ENCODE measurements at places on chromosomes 16 and 17.
A peak's percentile ranks its signal among the peaks of the same experiment; 100 is the strongest.

DNA sequence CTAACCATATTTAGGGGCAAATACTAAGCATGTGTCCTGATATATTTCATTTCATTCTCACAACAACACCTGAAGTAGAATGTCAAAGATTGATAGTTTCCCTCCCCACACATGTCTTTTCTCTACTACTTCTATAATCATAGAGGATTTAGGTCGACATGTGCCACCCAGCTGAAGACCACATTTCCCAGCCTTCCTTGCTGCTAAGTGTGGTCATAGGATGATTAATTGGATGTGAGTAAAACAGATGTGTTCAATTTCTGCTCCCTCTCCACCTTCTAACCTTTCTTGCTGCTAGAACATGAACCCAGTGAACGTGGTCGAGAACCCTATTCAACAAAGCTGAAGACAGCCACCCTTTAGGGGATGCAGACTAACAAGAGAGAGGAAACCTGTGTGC is 18.8 kb upstream of the HLF start:
- H3K27me3 ChIP-seq = peaks cover 11% of the 10 kb centered on the region
- H3K4me1 ChIP-seq = no peaks in the 10 kb centered on the region
- no peak overlapping the region for H3K4me3 ChIP-seq

DNA sequence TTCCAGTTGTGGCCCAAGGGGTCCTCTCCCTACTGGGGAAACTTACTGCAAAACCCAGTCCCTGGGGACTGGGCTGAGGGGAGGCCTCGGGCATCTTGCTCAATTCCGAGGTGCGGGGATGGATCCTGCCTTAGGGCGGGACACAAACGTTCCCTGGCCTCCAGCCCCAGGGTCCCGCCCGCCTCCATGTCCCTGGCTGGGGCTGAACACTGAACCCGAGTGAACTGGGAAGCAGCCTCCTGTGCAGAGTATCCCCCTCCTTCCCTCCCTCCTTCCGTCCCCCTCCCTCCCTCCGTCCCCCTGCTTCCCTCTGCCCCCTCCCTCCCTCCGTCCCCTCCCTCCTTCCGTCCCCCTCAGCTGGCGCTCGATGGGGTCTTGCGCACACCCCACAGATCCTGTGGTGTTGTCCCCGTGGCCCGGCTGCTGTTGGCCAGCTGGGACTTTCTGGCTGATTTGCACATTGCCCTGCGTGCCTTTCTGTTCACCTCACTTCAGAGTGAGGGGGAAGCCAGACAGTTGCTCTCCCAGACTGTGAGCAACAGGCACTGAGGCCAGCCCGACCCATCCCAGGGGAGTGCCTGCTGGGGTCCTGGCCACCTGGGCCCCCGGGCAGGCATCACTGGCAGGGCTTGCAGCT is 5.5 kb downstream of the TRAF7 start:
- peaks cover 17% of the 10 kb centered on the region for H3K4me1 ChIP-seq
- H3K27me3 ChIP-seq = no peaks in the 10 kb centered on the region
- no peak overlapping the region for H3K27ac ChIP-seq
- no peak overlapping the region for H3K4me3 ChIP-seq
- DNase-seq = no peak

DNA sequence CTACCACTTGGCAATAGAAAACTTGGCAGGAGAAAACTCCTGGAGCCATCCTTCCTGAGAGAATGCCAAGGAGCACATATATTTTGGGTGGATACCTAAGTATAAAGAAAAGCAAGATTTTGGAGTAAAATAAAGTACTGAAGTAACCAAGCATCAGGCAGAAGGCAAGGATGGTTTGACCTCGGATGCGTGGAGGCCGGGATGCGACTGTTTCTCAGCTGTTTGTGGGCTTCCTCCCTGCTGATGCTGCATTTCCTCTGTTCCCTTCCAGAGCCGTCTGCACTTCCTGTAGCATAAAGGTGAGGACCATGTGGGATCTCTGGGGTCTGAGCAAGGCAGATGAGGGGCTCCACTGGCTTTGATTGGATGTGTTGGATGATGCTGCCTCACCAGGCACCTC is 5.5 kb upstream of the TCF25 start:
- H3K36me3 ChIP-seq = peaks cover 17% of the 10 kb centered on the region
- peaks cover 2% of the 10 kb centered on the region for H3K27me3 ChIP-seq
- H3K4me1 ChIP-seq = peaks cover 25% of the 10 kb centered on the region
- no peak overlapping the region for H3K4me3 ChIP-seq

DNA sequence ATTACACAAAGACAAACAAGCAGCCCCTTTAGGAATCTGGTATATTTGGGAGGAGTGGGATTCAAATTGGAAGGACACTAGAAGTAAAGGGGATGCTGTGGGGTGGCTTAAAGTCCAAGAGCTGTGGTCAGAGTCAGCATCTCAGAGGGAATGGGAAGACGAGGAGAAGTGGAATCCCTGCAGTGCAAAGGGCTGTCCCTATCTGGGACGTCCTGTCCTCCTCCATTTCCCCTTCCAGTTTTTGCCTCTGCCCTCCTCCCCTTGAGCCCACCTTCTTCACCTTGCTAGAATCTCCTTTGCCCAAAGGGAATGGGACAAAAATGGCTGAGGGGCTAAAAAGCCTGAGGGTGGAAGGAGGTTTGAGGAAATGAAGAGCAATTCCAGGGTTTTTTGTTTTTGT is 4.2 kb upstream of the PLXDC1 start:
- peaks cover 27% of the 10 kb centered on the region for H3K4me1 ChIP-seq
- no peak overlapping the region for H3K4me3 ChIP-seq
- H3K27ac ChIP-seq = no peak overlapping the region
- no peak for DNase-seq

DNA sequence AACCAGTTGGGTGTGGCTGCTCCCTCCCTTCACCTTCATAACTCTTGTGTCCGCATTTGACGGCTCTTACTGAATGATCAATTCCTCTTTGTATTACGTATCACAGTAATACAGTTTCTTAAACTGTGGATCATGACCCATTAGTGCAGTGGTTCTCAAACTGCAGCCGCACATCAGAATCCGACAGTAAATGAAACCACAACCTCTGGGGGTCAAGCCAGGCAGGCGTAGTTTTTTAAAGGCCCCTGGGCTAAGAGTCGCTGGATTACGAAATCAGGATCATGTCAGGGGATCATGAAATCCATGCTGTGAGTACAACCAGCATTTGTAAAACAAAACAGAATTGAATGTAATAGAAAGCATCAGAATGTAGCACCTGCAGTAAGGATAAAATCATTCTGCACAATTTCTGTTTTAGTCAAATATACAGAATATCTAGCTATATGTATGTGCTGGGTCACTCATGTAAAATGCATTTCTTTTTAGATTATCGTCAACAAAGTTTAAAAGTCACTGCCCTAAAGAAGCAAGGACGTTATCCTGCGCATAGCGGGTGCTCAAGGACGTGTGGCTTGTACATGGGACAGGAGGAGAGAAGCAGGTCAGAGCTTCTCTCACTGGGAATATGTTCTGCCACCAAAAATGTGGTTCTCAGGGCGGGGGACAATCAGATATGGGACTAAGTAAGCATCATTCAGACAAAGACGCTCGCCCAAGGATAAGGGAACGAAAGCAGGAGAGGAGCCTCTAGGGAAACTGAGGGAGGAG is 113.1 kb downstream of the ZFHX3 start:
- H3K36me3 ChIP-seq = peaks cover 17% of the 10 kb centered on the region
- H3K4me3 ChIP-seq = no peak overlapping the region
- no peak overlapping the region for H3K27ac ChIP-seq
- peaks cover 83% of the 10 kb centered on the region for H3K4me1 ChIP-seq
- no peak for DNase-seq
- no peaks in the 10 kb centered on the region for H3K27me3 ChIP-seq

DNA sequence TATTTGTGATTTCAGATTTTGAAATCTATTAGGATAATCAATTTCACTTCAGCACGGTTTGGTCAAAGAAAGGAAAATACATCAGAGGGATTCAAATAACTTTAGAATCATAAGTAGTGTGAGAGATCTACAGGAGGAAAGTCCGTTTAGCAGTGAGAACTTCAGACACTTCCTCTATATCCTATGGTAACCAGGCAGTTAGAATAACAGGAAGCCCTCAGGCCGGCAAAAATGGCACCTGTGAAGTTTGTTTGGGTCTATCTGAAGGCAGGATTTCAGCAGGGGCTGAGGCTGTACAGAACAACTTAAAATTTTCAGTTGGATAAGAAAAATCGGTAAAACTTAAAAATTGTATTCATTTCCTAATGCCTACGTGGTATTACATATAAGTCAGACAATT is 24.9 kb downstream of the KCNJ16 start:
- no peak for DNase-seq
- H3K27ac ChIP-seq = no peak overlapping the region

DNA sequence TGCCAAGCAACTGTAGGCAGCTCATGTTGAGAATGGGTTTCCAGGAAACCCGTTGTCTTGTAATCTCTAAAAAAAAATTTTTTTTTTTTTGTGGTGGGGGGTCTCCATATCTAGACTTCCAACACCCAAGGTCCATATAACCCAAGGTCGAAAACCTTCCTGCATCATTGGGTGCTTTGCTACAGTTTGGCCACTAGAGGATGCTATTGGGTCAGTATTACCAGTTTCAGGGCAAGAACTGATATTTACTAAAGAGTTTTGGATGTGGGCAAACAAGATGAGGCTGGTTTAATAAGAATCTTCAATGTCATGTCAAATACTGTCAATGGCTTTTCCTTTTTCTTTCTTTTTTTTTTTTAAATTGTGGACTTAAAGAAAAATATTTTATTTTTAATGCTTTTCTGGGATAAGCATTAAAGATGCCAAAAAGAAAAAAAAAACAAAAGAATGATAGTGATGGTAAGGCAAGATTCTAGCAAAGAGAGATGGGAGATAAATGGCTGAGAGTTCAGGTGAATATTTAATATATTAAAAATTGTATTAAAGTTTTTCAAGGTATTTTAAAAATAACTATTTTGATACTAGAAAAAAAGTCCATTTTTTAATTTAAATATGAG is 62.2 kb downstream of the DHRS7C start:
- no peak overlapping the region for H3K4me3 ChIP-seq
- H3K27ac ChIP-seq = no peak overlapping the region
- H3K4me1 ChIP-seq = peaks cover 5% of the 10 kb centered on the region
- H3K27me3 ChIP-seq = peaks cover 25% of the 10 kb centered on the region

DNA sequence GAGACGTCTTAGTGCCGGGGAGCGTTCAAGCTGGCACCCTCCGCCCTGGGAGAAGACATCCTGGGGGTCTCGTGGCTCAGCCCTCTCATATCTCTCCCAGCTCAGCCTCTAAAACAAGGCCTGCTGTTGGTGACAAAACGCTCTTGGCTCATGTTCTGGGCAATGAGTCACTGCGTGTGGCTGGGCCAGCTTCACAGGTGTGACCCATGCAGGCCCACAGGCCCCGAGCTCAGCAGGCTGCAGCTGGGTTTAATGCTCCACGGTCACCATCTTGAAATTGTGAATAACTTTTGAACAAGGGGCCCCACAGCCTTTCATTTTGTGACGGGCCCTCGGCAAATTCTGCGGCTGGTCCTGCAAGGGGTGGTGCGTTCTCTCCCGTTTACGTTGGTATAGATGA is 22.4 kb downstream of the GAA start:
- H3K27ac ChIP-seq = no peak overlapping the region
- no peak for DNase-seq
- H3K4me1 ChIP-seq = peaks cover 7% of the 10 kb centered on the region
- peaks cover 3% of the 10 kb centered on the region for H3K27me3 ChIP-seq
- H3K36me3 ChIP-seq = no peaks in the 10 kb centered on the region
- no peak overlapping the region for H3K4me3 ChIP-seq

GRCh38 chr16:8853611-8854010 is 15.2 kb downstream of the CARHSP1 start:
- no peak overlapping the region for H3K4me3 ChIP-seq
- H3K27ac ChIP-seq = peak overlapping the region; percentile 26
- H3K4me1 ChIP-seq = peaks cover 43% of the 10 kb centered on the region
- DNase-seq = no peak
- peaks cover 25% of the 10 kb centered on the region for H3K27me3 ChIP-seq
- peaks cover 48% of the 10 kb centered on the region for H3K36me3 ChIP-seq

- peaks cover 14% of the 10 kb centered on the region for H3K27me3 ChIP-seq
- no peak for DNase-seq
- H3K36me3 ChIP-seq = no peaks in the 10 kb centered on the region
- no peak overlapping the region for H3K4me3 ChIP-seq
Measured at GRCh38 chr16:84260766-84261554, 21.1 kb upstream of the KCNG4 start.

- no peak overlapping the region for H3K4me3 ChIP-seq
- H3K4me1 ChIP-seq = peaks cover 11% of the 10 kb centered on the region
- DNase-seq = no peak
- H3K27ac ChIP-seq = no peak overlapping the region
- H3K27me3 ChIP-seq = peaks cover 6% of the 10 kb centered on the region
- peaks cover 15% of the 10 kb centered on the region for H3K36me3 ChIP-seq
Measured at GRCh38 chr17:78674595-78675315, 97.6 kb upstream of the DNAH17 start.

DNA sequence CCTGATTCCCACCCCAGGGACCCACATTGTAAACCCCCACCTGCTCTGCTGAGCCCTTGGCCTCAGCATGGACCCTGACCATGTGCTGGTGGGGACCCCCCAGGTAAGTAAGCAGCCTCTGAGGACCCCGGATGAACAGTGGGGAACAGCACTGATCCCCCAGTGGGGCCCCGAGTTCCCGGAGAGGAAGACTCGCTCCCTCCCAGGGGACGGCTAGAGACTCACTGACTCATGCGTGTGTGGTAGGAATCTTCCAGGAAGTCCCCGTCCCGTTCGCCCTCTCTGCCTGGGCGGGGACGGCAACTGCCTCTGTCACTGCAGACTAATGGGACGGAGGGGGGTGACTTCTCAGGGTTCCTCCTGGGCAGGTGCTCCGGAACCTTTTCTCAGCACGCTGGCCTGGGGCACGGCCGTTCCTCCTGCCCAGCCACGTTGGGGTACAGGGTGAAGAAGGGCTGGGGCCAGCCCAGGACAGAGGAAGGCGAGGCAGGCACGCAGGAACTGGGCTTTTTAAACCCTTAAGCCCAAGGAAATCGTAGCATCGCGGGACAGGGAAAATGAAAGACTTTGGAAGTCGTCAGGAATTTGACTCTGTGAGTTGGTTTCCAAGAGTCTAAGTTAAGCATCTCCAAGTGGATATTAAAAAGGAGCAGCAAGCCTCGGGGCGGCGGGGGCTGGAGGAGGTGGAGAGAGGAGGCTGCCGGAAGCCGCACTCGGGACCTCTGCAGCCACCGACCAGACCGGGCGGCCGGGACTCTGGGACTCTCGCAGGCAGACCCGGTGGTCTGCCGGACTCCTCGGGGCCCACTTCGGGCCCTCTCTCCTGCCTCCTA is 178.7 kb downstream of the SEC14L1 start:
- DNase-seq = peak; percentile 88
- peaks cover 61% of the 10 kb centered on the region for H3K4me1 ChIP-seq
- H3K4me3 ChIP-seq = peak overlapping the region; percentile 95

GRCh38 chr16:48123104-48123788 is 32.5 kb downstream of the ABCC12 start:
- H3K4me3 ChIP-seq = peak overlapping the region; percentile 65
- H3K27me3 ChIP-seq = no peaks in the 10 kb centered on the region
- H3K36me3 ChIP-seq = peaks cover 5% of the 10 kb centered on the region
- H3K4me1 ChIP-seq = peaks cover 75% of the 10 kb centered on the region
- peak overlapping the region; percentile 98 for H3K27ac ChIP-seq

GRCh38 chr16:52618753-52619497 is 72.0 kb upstream of the TOX3 start:
- H3K27me3 ChIP-seq = no peaks in the 10 kb centered on the region
- no peaks in the 10 kb centered on the region for H3K4me1 ChIP-seq
- 0 out of 2 replicates have a peak, but pooled peaks cover 4% of the 10 kb centered on the region for H3K36me3 ChIP-seq
- DNase-seq = no peak
